Endodermal cell (in vitro differentiated cells): ENCODE measurements at places on chromosomes 4 and X. TPM values are rescaled to one million over a fixed set of nuclear protein-coding genes. Genes with fewer than 3 reads are reported as not detected.
A peak's percentile ranks its signal among the peaks of the same experiment; 100 is the strongest.

Gene MAGEA2
- total RNA-seq = 0.25 TPM in 1 of 3 replicates, not detected in the others

GRCh38 chr4:188821500-188821899, 682.3 kb downstream of the TRIML1 start:
- no peak for DNase-seq

DNA sequence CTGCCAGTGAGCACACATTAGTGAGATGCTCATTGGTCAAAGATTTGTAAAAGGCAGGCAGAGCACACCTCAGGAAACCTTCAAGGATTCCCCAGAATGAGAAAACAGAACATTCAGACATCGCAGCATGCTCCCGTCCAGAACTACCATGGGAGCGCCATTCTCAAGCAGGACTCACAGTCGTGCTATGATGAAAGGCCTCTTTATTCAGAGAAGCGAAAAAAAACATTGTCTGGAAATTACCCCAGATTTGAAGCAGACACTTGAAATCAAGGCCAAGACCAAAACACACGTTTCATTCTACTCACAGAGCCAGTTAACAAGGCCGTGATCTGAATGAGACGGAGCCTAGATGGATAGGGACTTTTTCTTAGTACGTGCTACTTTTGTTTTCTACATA, 961.8 kb upstream of the TENM3 start:
- DNase-seq = no peak

Gene BRS3
- total RNA-seq = not detected in 3 replicates

- peak; percentile 28 for DNase-seq
Observed at GRCh38 chrX:69024161-69024736, 141.0 kb downstream of the PJA1 start.

DNA sequence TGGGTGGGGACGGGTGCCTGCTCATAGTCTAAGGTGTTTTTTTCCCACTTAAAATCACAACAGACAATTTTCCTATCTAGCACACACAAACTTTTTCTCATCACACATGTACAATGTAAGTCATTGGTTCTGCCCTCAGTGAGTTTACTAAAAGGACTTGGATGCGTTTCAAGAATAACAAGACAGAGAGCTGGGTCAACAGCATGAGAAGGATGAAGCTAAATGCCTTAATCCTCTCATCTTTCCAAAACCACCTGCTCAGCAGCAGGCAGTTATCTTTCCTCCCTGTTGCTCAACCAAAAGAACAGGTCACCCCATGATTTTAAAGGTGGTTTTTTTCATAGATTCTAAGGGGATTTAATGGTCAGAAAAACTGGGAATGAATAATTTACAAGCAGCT, 40.1 kb downstream of the OFD1 start:
- DNase-seq = no peak

Gene GYPE
- 0.48 and 1.4 TPM in 2 replicates for total RNA-seq

Gene ART3
- total RNA-seq = not detected in 3 replicates

Gene FAM120C
- 5.8 to 9.7 TPM (median 9.5 TPM) in 3 replicates for total RNA-seq

GRCh38 chr4:47167081-47168035, 136.0 kb downstream of the GABRB1 start:
- no peak for DNase-seq

Gene GNRHR
- not detected in 3 replicates for total RNA-seq

DNA sequence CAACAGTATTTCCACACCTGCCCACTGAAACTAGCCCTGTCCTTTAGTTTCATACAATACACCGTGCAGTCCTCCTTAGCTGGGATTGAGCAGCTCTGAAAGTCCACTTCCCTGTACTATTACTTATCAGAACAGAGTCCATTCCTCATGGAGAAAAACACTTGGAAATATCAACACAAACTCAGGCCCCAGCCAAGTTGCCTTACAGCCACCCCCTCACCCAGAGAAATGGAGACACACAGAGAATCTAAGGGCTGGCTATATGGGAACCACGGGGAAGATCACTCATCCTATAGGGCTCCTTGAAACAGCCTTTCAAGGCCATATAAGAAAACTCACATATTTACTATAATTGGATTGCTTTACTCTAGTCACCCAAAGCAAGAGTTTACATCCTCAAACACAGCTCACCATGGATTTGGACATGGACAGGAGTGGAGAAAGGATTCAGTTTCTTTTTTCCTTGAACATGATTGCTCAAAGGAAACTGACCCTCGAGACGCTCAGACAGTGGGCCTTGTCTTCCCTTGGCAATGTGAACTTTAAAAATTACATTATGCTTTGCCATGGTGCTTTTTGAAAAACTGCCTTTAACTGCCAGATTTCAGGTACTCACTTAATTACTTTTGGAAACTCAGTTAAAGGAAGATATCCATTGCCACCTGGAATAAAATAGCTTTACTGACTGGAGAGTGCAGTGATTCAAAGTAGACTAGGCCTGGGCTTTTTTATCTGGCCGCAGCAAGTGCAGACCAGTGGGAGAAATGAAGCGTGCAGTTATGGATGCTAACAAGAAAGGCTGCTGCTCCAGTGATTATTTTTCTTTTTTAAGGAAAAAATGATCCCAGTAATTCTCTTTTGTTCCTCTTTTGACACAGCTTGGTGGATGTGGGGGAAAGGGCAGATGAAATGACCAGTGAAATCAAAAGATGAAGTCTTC, 1.6 kb downstream of the SCARB2 start:
- DNase-seq = no peak

DNA sequence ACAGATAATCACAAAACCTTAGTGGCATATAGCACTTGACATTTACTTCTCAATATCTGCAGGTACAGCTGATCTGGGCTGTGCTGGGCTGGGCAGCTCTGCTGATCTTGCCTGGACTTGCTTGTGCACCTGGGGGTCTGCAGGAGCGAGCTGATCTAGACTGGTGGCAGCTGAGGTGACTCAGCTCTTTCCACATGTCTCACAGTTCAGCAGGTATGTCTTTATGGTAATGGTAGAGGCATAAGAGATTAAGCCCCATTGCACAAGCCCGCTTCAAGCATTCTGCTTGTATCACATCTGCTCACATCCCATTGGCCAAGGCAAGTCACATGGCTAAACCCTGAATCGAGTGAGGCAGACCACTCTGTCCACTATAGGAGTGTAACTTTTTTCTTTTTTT, 506.7 kb downstream of the BCOR start:
- DNase-seq = no peak

Gene PIM2
- 94.0 and 109 TPM in 2 replicates for total RNA-seq

Gene SYP
- 0.51 to 1.4 TPM (median 0.69 TPM) in 3 replicates for total RNA-seq

Gene CT45A1
- not detected in 2 replicates for total RNA-seq

Gene CTAG2
- not detected in 3 replicates for total RNA-seq

Gene RADX
- total RNA-seq = 1.0 to 4.3 TPM (median 3.7 TPM) in 3 replicates

Gene FAAH2
- 8.9 TPM in 2 replicates for total RNA-seq

Gene PRRG3
- 4.8 and 5.5 TPM in 2 replicates for total RNA-seq

DNA sequence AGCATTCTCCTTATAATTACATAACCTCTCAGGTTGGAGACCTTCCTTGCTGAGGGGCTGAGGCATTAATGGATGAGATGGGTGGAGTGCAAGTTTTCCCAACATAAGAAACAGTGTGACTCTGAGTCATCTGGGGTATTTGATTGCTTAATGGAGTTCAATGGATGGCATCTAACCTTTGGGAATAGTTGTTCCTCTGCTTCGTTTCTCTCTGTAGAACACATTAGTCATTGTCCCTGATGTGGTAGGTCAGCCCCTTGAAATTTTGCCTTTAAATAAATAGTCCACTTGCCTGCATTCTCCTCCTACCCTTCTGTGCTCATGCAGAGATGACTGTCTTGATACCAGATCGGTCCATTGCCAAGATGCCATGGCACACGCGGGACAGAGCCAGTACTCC, 38.6 kb downstream of the SLITRK2 start:
- no peak for DNase-seq
